ENCODE measurements at places on chromosomes 1 and 21. TPM values are rescaled to one million over a fixed set of nuclear protein-coding genes. Genes with fewer than 3 reads are reported as not detected.

GRCh38 chr1:2132222-2133038 is 62.1 kb downstream of the FAAP20 start:
- DNase-seq = peak; percentile 87
- H3K4me3 ChIP-seq = peak overlapping the region; percentile 69
- H3K4me1 ChIP-seq = no peaks in the 10 kb centered on the region
- H3K27me3 ChIP-seq = no peaks in the 10 kb centered on the region

TEX38 gene
- total RNA-seq = not detected

HCRTR1 gene
- total RNA-seq = not detected

LMO4 gene
- total RNA-seq = 38.3 TPM

DNA sequence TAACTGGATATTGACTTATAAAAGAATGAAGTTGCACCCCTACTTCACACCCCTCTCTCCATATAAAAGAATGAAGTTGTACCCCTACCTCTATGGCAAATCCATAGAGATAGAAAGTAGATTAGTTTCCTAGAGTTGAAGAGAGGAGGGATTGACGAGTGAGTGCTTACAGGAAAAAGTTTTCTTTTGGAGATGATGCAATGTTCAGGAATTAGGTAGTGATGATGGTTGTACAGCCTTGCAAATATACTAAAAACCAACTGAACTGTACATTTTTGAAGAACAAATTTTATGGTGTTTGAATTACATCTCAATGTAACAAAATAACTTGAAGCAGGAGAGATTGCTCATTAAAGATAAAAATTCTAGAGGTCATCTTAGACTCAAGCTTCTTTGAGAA is 272.9 kb downstream of the GPR52 start:
- H3K4me3 ChIP-seq = no peak overlapping the region
- H3K27me3 ChIP-seq = no peaks in the 10 kb centered on the region
- DNase-seq = no peak
- no peaks in the 10 kb centered on the region for H3K4me1 ChIP-seq

GRCh38 chr21:17915976-17916375 is 96.8 kb upstream of the C21orf91 start:
- H3K27me3 ChIP-seq = no peaks in the 10 kb centered on the region
- H3K4me3 ChIP-seq = no peak overlapping the region
- no peak for DNase-seq
- H3K36me3 ChIP-seq = peaks cover 34% of the 10 kb centered on the region
- H3K27ac ChIP-seq = no peak overlapping the region
- H3K4me1 ChIP-seq = no peaks in the 10 kb centered on the region

GRCh38 chr21:33967086-33967571 is 51.5 kb upstream of the ATP5PO start:
- DNase-seq = no peak
- no peaks in the 10 kb centered on the region for H3K4me1 ChIP-seq
- H3K4me3 ChIP-seq = no peak overlapping the region
- H3K27ac ChIP-seq = no peak overlapping the region

DNA sequence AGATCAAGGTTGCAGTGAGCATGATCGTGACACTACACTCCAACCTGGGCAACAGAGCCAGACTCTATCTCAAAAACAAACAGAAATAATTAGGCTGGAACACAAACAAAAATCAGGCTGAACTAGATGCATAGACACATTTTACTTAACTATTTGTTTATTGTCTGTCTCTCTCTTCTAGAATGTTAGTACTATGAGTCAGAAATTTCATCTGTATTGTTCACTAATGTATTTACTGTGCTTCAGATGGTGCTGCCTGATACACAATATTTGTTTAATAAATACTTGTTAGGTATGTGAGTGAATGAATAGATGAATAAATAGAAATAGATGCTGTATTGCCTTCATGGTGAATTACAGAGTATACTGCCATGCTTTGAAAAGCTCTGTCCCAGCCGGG is 6.0 kb upstream of the LIN28A start:
- H3K27ac ChIP-seq = no peak overlapping the region
- H3K27me3 ChIP-seq = no peaks in the 10 kb centered on the region

DNA sequence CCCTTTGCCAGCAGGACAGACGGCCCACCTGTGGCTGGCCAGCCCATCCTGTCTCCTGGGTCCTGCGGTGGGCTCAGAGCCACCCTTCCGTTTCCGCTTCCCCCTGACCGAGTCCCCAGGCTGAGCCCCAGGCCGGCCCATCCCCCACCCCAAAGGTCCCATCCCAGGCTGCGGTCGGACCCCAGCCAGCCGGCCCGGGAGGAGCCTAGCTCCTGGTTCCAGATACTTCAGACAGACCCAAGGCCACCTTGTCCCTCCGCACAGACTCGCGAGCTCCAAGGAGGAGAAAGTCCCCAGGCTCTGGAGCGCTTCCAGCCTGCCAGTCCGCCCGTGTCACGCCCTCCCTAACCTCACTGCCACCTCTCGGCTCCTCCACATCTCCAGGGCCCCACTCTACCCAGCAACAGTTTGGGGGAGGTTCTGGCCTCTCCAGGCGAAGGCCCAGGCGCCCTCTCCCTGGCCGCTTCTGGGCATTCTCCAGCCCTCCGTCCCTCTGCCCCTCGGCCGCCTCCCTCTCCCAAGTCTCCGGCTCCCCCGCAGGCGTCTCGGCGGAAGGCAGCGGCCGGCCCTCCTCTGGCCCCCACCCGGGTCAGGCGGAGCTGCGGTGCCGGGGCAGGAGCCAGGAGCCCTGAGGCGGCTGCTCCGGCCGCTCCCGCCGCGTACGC is 835 bp downstream of the LRRN2 start:
- peaks cover 9% of the 10 kb centered on the region for H3K4me1 ChIP-seq
- no peaks in the 10 kb centered on the region for H3K36me3 ChIP-seq
- H3K27me3 ChIP-seq = peaks cover 21% of the 10 kb centered on the region
- H3K4me3 ChIP-seq = peak overlapping the region; percentile 79
- DNase-seq = peak; percentile 83

GRCh38 chr1:119097380-119097779 is 43.1 kb downstream of the WARS2 start:
- no peaks in the 10 kb centered on the region for H3K36me3 ChIP-seq
- H3K27me3 ChIP-seq = no peaks in the 10 kb centered on the region
- H3K4me1 ChIP-seq = no peaks in the 10 kb centered on the region
- H3K4me3 ChIP-seq = no peak overlapping the region
- H3K27ac ChIP-seq = no peak overlapping the region
- no peak for DNase-seq

DNA sequence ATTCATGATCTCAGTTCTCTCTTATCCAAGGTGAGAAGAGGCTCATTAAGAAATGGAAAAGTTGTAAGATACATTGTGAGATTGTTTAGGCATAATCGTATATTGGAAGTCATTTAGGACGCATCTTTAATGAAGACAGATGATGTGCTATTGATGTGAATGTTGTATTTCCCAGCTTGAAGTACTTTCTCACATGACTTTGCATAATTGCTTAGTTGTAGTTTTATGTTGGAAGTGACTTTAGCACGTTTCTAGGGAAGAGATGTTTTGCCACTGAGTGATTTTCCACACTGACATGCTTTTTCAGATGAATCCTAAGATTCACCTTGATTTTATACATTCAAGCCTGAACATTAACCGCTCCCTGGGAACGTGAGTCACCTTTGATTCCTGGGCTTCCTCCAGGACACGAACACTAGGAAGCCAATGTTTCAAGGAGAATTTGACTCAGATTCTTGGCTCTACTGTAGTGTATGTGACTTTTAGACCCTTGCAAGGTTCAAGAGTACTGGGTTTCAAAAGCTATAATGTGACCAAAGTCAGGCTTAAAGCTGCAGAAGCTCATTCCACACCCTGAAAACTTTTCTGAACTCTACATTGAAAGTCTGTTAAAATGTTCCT is 27.9 kb downstream of the ANGEL2 start:
- no peaks in the 10 kb centered on the region for H3K4me1 ChIP-seq
- no peaks in the 10 kb centered on the region for H3K27me3 ChIP-seq
- H3K36me3 ChIP-seq = peaks cover 17% of the 10 kb centered on the region
- DNase-seq = peak; percentile 29
- H3K4me3 ChIP-seq = no peak overlapping the region

CCDC17 gene
- 5.1 TPM for total RNA-seq

- DNase-seq = no peak
- no peak overlapping the region for H3K4me3 ChIP-seq
- no peaks in the 10 kb centered on the region for H3K36me3 ChIP-seq
- no peaks in the 10 kb centered on the region for H3K27me3 ChIP-seq
These were observed 170.1 kb downstream of the SEC16B start for GRCh38 chr1:177799746-177800145.

DNA sequence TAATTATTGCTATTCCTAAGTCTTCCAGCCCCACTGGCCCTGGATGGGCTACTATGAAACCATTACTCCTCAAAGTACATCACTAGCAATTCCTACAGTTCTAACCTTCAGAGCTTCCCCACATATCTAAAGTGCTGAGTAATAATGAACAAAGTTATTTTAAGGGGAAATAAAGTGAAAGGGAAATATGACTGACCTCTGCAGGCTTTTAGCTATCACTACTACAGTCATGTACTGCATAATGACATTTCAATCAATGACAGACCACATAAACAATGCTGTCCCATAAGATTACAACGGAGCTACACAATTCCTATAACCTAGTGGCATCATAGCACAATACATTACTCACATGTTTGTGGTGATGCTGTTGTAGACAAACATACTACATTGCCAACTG is 32.5 kb upstream of the ASPM start:
- no peaks in the 10 kb centered on the region for H3K27me3 ChIP-seq
- H3K27ac ChIP-seq = no peak overlapping the region
- no peak overlapping the region for H3K4me3 ChIP-seq
- H3K4me1 ChIP-seq = no peaks in the 10 kb centered on the region
- no peak for DNase-seq
- H3K36me3 ChIP-seq = peaks cover 81% of the 10 kb centered on the region

All from endodermal cell (in vitro differentiated cells).